ENCODE measurements at places on chromosomes 2 and 18.

- peak; percentile 88 for DNase-seq
Measured at GRCh38 chr2:144519934-144520731, at the start of gene ZEB2. Gene ZEB2 (minus strand): TSS chr2:144520119. CDS start chr2:144517350, 2,769 bp downstream.

GRCh38 chr2:121197369-121198091 lies 87.5 kb downstream of the TFCP2L1 start:
- DNase-seq, result peak; percentile 68

GRCh38 chr2:196278491-196278911 lies 107.1 kb upstream of the STK17B start:
- DNase-seq, result no peak

- DNase-seq, result peak; percentile 74
Measured at GRCh38 chr2:190352668-190353536, 9.5 kb downstream of the INPP1 start.

- no peak for DNase-seq
Measured at GRCh38 chr2:224025874-224026273, 13.2 kb downstream of the SERPINE2 start.

GRCh38 chr2:186761814-186762213 lies 68.0 kb downstream of the FAM171B start:
- DNase-seq, result no peak

- DNase-seq, result no peak
Measured at GRCh38 chr2:88627856-88628570, 749 bp upstream of the EIF2AK3 start.

DNA sequence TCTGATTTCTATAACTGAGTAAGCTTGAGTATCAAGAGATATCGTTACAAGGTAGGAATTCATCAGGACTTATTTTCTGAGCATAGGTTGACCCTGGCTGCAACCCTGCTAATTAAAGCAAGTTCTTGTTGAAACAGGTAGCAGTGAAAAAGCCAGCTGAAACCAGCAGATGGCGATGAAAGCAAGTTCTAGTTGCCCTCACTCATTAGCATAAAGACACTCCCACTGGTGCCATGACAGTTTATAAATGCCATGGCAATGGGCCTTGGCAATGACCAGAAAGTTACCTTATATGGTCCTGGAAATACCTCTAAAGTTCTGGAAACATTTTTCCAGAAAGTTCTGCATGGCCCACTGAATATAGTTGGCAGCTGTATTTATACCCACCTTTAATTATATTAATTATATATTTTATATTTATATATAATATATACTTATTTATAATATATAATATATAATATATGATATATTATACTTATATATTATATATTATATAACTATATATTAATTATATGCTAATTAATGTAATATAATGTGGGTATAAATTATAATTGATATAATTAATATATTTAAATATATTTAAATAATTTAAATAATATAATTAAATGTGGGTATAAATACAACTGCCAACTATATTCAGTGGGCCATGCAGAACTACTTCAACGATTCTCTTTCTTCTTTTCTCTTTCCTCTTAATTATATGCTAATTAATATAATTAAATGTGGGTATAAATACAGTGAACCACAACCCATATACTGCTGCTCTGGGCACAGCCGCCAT lies 188.0 kb downstream of the CDH7 start:
- peak; percentile 20 for DNase-seq

DNA sequence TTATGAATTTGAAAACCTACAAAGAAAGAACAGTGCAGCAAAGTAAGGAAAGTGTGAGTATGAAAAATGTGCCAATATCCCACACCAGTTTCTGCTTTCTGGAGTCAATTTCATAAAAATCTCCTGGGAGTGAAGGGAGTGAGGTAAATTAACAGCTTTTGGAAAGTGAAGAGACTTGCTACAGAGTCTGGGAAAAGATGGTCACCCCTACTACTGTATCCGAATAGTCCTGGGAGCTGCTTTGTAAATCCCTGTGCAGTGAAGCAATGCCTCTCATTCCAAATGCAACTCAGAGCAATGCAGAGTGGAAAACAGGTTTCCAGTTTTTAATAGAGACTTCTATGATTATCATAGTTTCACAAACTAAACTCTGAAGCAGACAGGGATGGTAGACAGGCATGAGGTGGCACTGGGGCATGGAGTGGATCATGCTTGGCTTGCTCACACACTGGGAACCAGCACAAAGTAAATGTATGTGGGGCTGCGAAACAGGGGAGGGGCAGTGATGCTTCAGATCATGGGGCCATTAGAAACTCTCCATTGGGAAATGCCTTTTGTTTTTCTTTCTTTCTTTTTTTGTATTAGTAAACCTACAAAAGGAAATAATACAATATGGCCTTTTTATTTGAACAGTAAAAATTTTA lies 10.6 kb downstream of the COL5A2 start:
- no peak for DNase-seq

DNA sequence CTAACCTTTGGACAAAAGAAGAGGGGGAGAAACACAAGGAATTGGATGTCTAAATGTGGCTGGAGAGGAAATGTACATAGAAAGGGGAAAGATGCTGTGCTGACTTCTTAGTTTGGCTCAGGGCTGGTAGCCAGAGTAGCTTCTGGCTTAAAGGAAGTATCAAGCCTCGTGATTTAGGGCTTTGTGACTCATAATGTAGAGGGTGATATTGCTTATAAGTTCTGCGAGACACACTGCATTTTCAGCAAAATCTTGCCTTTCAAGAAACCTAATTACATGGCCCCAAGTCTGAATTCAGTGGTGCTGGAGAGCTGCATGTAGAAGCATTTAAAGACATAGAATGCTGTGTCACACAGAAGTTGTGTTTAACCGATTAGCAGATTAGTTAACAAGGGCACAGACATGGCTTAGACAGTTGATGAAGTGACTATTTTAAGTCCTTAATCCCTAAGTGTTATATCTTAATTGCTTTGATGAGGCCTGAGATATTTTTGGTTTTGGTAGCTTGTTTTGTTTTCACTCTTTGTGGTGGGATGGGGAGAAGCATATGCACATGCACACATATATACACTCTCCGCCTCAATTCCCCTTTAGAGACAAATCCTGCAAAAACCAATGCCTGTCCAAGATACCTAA lies 66.4 kb downstream of the EPAS1 start:
- no peak for DNase-seq

GRCh38 chr18:79690586-79691482 lies 11.2 kb downstream of the CTDP1 start:
- no peak for DNase-seq

GRCh38 chr2:198340846-198341245 lies 536.5 kb downstream of the PLCL1 start:
- DNase-seq, result no peak

DNA sequence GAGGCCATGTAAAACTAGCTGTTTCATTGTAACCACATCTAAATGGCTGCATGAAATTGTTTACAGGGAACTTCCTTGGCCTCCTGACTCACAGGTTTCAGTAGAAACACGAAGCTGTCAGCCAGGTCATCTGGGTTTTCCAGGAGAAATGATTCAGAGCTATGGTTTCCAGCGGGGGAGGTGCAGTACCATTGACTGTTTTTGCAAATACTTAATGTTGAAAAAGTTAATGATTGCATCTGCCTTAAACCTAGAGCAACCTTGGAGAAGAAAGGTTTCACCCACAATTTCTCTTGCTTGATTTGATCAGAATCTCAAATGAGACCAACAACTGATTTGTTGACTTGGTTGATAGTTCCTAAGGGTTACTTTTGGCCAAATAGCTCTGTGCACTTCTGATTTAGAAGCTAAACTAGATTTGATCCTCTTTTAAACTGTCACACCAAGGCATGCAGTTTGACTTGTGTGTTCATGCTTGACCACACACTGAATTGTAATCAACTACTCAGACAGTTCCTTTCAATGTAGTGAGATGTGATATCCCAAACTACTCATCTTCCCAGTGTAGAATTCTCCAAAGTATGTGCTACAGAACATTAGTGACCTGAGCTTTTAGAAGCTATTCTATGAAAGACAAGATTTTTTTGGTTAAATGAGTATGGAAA lies 193.5 kb upstream of the CHST9 start:
- DNase-seq, result no peak

DNA sequence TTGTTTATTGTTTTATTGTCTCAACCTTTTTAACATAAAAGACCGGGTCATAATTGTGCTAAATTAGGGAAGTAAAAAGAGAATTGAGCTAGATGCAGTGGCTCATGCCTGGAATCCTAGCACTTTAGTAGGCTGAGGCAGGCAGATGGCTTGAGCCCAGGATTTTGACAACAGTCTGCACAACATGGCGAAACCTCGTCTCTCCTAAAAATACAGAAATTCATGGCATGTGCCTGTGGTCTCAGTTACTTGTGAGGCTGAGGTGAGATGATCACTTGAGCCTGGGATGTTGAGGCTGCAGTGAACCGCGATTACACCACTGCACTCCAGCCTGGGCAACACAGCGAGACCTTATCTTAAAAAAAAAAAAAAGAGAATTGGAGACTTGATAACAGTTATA lies 104.2 kb upstream of the TTC27 start:
- DNase-seq, result no peak

All from pons (tissue), 1 donor.